EL (cell line): ENCODE measurements at places on chromosomes 16 and 17.

DNA sequence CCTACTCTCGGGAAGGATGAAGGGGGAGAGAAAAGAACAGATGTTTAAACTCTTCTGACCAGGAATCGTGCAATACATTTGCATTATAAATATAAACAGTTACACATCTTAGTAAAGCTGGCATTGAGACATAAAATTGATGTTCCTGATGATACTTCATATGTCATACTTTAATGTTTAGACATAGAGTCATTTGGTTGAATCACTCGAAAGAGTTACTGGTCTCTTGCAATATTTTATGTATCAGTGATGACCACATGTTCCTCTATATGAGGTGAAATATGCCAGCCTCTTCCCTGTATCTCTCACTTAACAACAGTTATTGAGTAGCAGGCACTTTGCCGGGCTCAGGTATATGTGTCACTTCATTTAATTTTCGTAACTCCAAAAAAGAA, 49.7 kb upstream of the PMFBP1 start:
- no peak for DNase-seq

GRCh38 chr16:59783191-59783590, 1049.1 kb upstream of the GOT2 start:
- DNase-seq: peak; percentile 55

GRCh38 chr16:5903832-5904231, 806.2 kb upstream of the EEF2KMT start:
- no peak for DNase-seq

GRCh38 chr17:73431401-73432205, 119.8 kb upstream of the CDC42EP4 start:
- DNase-seq: no peak

DNA sequence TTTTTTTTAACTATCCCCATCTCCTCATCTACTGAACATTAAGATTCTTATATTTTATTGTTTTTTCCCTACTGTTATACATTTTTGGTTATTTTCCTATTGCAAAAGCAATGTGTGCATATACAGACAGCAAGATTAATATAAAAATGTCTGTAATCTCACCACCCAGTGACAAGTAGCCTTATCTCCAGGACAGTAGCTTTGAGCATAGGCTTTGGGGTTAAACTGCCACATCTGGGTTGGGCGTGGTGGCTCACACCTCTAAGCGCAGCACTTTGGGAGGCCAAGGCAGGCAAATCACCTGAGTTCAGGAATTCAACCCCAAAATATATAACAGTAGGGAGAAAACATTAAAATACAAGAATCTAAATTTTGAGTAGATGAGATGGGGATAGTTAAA, 27.4 kb upstream of the SSTR2 start:
- no peak for DNase-seq

GRCh38 chr16:49600536-49600935, 226.9 kb downstream of the C16orf78 start:
- no peak for DNase-seq

- no peak for DNase-seq
Measured at GRCh38 chr16:9389543-9390207, 298.2 kb downstream of the HAPSTR1 start.

GRCh38 chr17:28912281-28912937, 9.5 kb upstream of the DHRS13 start:
- no peak for DNase-seq

GRCh38 chr17:82388223-82388921, 16.8 kb downstream of the UTS2R start:
- no peak for DNase-seq

- no peak for DNase-seq
Measured at GRCh38 chr16:81620029-81620428, 159.1 kb upstream of the PLCG2 start.

DNA sequence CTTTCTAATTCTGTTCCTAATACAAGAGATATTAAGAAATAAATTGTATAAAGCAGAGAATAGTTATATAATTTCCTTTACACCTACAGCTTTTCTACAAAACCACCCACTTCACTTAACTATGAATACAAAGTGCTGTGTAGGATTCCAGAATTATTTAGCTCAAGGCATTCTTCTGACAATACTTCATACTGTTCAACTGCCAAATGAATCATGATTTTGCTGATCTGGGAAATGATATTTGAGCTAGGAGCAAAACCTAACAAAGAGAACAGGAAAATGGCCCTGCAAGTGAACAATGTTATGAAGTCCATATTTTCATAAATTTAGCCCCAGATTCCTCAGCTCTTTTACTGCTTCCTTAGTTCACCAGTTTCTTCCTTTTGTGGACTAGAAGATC, 12.9 kb downstream of the BBS2 start:
- peak; percentile 59 for DNase-seq

DNA sequence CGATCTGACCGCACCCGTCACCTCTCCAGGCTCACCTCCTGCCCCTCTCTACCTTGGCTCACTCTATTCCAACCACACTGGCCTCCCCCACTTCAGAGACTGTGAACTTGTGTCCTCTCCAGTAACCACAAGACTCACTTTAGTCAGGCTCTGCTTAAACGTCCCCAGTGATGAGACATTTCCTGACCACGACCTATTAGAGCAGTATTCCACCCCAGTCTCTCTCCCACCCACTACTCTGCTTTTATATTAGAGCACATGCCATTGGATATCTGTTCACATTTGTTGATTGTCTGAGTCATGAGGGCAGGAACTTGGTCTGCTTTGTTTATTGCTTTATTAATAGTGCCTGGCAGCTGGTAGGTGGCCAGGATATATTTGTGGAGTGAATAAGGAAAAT, 20.1 kb downstream of the COX11 start:
- peak; percentile 95 for DNase-seq

DNA sequence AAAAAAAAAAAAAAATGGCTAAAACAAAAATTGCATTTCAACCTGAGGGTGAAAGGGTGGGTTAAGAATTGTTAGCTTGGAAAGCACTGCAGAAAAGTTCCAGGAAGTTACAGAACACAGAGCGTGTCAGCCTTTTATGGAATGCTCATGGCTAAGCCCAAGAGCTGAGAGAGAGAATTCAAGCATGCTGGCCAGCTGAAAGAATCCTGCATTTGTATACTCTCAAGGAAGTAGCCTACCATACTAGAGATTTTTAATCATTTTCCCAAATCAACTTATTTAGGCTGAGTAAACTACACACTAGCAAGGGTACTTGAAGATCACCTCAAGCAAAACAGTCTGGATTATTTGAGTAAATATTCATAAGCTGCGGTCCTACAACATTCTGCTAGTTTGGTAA, 153.9 kb downstream of the KCNJ2 start:
- no peak for DNase-seq

GRCh38 chr17:39632153-39632941, 4.6 kb upstream of the STARD3 start:
- no peak for DNase-seq

GRCh38 chr17:81537856-81538555, 9.8 kb downstream of the FSCN2 start:
- no peak for DNase-seq

GRCh38 chr16:87216841-87217275, 100.3 kb downstream of the C16orf95 start:
- DNase-seq: peak; percentile 60

- DNase-seq: no peak
Measured at GRCh38 chr16:3494386-3494973, 809 bp downstream of the C16orf90 start.

DNA sequence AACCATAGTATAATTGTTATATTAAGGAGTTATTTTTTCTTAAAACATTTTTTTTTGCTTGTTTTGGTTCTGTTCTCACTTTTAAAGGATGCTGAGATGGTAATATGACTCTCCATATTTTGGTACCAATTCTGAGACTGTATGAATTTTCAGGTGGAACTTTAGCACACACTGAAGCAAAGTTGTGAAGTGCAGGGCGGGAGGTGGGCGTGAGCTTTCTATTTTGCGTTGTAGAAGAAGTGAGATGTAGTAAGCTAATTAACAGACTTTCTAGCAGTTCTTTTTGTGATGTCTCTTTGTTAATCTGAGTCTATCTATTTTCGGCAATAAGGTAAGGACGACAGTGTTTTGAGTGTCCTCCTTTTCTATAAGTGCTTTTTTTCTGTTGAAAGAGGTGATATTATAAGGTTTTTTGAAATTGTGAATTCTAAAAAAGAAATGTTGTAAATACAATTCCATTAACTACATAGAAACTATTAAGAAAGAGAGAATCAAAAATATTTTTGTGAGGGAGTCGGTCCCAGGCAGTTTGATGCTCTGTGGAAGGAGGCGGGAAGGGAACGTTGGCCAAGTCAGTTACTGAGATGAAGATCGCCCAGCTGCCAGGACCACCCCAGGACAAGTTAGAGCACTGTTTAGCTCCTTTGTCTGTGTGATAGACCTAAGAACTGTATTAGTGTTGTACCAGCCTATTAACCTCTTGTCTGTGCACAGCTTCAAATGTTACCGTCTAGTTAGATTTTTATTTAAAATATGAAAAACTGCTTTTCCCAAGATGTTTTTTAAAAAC, 65.0 kb downstream of the CCDC182 start:
- DNase-seq: no peak

- no peak for DNase-seq
Measured at GRCh38 chr17:79745641-79746105, 14.9 kb downstream of the ENPP7 start.

- DNase-seq: peak; percentile 71
Measured at GRCh38 chr17:77602062-77602746, 356.3 kb upstream of the TNRC6C start.

- DNase-seq: no peak
Measured at GRCh38 chr16:81329947-81330346, 15.2 kb downstream of the GAN start.

GRCh38 chr17:7838090-7839075, 4.4 kb downstream of the KDM6B start:
- DNase-seq: peak; percentile 57

- no peak for DNase-seq
Measured at GRCh38 chr17:82967268-82968032, 112.0 kb upstream of the METRNL start.

DNA sequence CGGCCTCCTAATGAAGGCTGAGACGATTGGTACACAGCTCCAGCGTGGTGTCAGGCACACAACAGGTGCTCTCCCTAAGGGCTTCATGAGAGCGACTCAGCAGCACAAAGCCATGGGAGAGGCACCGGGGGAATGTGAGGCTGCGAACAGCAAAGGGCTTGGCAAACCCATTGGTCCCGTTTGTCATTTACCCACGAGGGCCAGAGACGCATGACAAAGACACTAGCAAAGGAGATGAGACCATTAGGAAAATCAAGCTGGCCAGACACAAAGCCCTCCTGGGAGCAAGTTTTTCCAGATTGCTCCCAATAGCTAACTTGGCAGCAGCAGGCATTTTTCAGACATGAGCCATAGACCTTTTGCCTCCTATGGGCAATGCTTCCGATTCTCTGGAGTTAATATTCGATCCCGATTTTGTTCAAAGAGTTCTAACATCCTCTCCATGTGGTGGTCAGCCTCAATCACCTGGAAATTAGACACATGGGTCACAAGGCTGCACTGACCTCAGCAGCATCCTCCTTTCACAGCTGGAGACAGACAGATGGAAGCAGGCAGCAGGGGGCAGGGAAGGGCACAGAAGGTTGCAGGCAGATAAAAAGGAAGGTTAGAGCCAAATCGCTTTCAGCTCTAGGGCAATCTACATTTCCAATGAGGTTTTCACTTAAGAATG, 38.2 kb downstream of the TK2 start:
- DNase-seq: peak; percentile 87

- no peak for DNase-seq
Measured at GRCh38 chr17:80461528-80462160, 14.8 kb downstream of the NPTX1 start.

DNA sequence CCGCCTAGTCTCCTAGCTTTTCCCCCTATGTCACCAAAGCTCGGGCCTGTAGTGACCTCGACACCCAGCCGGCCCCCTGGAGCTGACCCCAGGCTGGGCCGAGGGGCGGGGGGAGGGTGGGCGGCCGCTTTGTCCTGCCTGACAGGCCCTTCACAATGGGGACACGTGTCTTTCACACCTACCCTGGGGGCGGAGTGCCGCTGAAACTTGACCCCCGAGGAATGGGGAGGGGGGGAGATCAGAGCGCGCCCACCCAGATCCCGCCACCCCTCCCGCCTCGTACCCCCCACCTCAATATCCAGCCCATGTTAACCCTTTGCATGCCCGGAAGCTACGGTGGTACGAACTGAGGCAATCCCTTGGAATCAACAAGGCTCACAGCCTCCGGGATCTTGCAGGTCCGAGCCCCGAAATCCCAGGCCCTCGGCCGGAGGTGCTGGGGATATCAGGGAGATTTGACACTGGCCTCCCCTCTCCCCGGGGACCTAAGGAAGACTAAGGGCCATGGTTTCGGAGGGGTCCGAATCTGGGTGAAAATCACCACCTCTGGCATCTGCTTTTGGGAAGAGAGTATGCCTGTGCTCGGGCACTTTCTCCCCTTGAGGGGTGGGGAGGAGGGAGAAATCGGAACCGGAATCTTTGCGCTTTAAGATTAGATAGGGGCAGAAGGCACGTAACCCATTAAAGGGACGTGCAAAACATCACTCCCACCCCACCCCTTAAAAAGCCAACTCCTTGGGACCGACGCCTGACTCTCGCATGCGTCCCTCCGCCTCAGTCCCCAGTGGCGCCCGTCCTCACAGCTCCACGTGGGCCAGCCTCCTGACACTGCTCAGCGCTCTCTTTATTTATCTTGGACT, 2.6 kb downstream of the NOG start:
- DNase-seq: peak; percentile 72

- no peak for DNase-seq
Measured at GRCh38 chr17:50057521-50057991, 1.6 kb downstream of the ITGA3 start.

DNA sequence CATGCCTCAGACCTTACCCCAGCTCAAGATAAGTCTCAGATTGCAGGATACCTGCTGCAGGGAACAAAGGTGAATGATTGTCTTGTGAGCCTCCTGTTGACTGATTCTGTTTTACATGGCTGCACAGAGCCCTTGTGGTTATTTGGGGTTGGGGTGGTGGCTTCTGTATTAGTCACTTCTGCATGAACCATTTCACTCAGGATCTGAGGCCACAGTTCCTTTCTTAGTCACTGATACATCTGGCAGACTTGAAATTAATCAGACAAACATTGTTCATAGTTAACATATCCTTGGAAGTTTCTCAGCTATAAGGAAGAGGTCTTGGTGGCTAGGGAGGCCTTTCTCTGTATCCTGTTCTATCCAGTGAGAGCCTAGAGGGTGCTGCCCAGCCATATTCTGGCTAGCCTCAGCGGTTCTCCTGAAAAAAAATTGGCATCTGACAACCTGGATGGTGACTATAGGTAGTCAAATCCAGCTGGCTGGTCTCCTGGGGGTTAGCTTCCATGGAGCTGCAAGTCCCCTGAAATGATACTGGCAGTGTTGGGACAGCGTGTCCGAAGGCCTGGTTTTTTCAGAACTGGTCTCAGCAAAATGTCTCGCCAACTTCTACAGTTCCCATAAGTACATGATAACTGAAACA, 8.4 kb upstream of the PLK1 start:
- DNase-seq: peak; percentile 84
